ENCODE measurements at places on chromosomes 5 and 9. TPM values are rescaled to one million over a fixed set of nuclear protein-coding genes. Genes with fewer than 3 reads are reported as not detected.

- no peak for DNase-seq
- peaks cover 97% of the 10 kb centered on the region for H3K36me3 ChIP-seq
- H3K27me3 ChIP-seq: no peaks in the 10 kb centered on the region
- H3K4me3 ChIP-seq: no peak overlapping the region
- no peaks in the 10 kb centered on the region for H3K4me1 ChIP-seq
Observed at GRCh38 chr9:131480258-131480657, 22.5 kb upstream of the POMT1 start.

GRCh38 chr9:104586496-104587180, 12.6 kb downstream of the OR13C5 start:
- no peaks in the 10 kb centered on the region for H3K27me3 ChIP-seq
- DNase-seq: no peak
- H3K4me1 ChIP-seq: no peaks in the 10 kb centered on the region
- H3K36me3 ChIP-seq: no peaks in the 10 kb centered on the region
- no peak overlapping the region for H3K27ac ChIP-seq
- H3K4me3 ChIP-seq: no peak overlapping the region

GRCh38 chr5:161001604-161002003, 149.6 kb upstream of the ATP10B start:
- H3K36me3 ChIP-seq: no peaks in the 10 kb centered on the region
- no peak overlapping the region for H3K27ac ChIP-seq
- DNase-seq: no peak
- H3K4me1 ChIP-seq: no peaks in the 10 kb centered on the region

PPP3R2 gene
- total RNA-seq: not detected

DNA sequence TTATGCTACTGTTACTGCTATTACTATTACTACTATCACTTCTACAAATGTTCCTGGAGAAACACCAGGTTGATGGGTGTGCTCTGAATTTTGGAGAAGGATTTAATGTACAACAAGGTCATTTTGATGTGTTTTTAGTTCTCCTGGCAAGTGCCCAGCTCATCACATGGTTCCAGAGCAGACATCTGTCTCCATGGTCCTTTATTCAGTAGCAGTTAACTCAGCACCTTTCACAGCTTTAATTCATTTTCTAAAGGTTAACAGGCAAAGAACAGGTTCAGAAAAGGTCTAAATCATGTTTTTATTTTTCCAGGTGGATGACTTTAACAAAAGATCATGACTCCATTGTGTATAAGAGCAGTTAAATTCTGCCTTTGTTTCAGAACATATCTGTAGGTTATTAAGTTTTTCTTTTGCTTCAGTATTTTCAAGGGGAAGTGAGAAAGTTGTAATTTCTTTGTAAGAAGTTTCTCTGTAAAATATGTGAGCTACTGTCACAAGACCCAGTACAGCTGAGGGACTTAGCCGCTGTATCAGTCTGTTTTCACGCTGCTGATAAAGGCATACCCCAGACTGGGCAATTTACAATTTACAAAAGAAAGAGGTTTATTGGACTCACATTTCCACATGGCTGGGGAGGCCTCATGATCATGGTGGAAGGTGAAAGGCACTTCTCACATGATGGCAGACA, 41.9 kb downstream of the MTRR start:
- no peak overlapping the region for H3K4me3 ChIP-seq
- H3K4me1 ChIP-seq: no peaks in the 10 kb centered on the region
- no peak for DNase-seq

FLT4 gene
- total RNA-seq: 2.0 TPM

Data from right atrium auricular region (tissue), 2 donors.